SK-MEL-5 (cell line): ENCODE measurements at places on chromosomes 1 and 21.

- no peak for DNase-seq
Observed at GRCh38 chr1:214464445-214465287, 86.7 kb downstream of the PTPN14 start.

GRCh38 chr21:42357307-42357706, 6.5 kb upstream of the TFF2 start:
- no peak for DNase-seq

GRCh38 chr1:20974951-20975350, 187.8 kb upstream of the HP1BP3 start:
- no peak for DNase-seq

GRCh38 chr1:185367218-185367617, 50.2 kb upstream of the IVNS1ABP start:
- DNase-seq: no peak
